Kidney (tissue), 22 donors: ENCODE measurements at places on chromosomes 13 and 19. TPM values are rescaled to one million over a fixed set of nuclear protein-coding genes. Genes with fewer than 3 reads are reported as not detected.
A peak's percentile ranks its signal among the peaks of the same experiment; 100 is the strongest.

DNA sequence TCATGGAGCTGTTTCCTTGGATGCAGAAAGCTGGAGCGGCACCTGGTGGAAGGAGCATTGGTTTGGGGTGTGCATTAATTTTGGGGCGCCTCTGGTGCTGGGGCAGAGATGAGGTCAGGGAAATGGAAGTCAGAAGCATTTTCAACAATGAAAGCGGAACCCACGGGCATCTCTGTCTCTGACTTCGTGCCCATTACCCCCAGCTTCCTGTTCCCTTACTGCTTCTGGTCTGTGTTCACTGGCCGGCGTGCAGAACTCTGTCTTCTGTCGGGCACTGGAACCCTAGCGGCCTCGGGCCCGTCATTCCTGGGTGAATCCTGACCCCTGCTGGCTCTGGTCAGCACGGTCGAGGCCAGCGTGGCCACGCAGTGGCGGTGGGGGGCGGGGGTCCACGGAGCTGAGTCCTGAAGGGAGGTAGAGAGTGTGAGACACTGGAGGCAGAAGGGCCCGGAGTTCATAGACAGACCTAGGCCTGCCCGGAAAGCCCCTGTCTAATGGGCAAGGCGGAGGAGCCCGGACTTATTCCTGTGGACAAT, 7.9 kb upstream of the LINGO3 start:
- peak; percentile 78 for DNase-seq

DNA sequence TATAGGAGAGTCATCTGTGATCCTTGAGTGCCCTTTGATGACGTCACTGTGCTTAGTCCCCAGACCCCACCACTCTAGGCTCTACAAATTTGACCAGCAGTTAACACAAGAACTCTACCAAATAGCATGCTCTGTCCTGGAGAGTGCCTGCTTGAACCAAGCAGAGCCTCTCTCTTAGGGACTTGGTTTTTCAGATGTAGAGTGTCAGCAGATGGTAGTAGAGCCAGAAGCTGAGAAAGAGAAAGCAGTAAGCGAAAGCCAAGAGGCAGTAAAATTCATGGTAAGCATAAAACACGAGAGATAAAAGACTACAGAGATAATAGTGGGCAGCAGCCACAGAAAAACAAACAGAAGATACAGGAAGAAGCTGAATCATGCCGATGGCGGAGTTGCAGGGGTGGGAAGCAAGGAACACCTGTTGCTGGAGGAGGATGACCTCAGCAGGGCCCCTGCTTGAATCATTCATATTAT, 193.3 kb downstream of the SLC7A1 start:
- no peak for DNase-seq

Gene PSMD8
- total RNA-seq: 126 TPM

Gene POGLUT2
- total RNA-seq: 7.0 TPM

Gene SIGLEC12
- 0.66 TPM for total RNA-seq
